SW480 (cell line): ENCODE measurements at places on chromosomes 4 and X.

- no peak for DNase-seq
These were observed 59.5 kb downstream of the RHOH start for GRCh38 chr4:40256329-40256728.

DNA sequence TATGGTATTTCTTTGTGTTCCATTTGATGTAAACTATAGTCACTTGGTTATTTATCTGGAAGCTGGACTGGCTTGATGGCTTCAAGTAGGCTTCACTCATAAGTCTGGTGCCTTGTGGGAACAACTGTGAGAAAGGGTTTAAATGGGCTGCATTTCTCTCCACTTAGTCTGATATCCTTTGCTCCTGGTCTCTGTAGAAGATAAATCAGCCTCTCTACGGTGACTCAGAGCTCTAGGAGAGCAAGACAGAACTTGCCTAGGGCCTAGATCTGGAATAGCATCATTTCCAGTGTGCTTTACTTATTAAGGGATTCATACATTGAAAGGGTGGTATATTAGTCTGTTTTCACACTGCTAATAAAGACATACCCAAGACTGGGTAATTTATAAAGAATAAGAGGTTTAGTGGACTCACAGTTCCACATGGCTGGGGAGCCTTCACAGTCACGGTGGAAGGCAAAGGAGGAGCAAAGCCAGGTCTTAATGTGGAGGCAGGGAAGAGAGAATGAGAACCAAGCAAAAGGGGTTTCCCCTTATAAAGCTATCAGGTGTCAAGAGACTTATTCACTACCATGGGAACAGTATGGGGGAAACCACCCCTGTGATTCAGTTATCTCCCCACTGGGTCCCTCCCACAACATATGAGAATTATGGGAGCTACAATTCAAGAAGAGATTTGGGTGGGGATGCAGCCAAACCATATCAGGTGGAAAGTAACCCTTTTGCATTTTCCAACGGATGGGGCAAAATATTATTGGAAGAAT is 1746.4 kb upstream of the PCDH7 start:
- DNase-seq = no peak

GRCh38 chrX:110374559-110374958 is 15.9 kb downstream of the RTL9 start:
- DNase-seq = no peak

- no peak for DNase-seq
These were observed 3.1 kb upstream of the PPP2R2C start for GRCh38 chr4:6475492-6476020.
